ENCODE measurements at places on chromosomes 11 and 22. TPM values are rescaled to one million over a fixed set of nuclear protein-coding genes. Genes with fewer than 3 reads are reported as not detected.

MUC2 gene
- total RNA-seq = not detected

GLYAT gene
- total RNA-seq = not detected

FIBP gene
- 139 TPM for total RNA-seq

DNA sequence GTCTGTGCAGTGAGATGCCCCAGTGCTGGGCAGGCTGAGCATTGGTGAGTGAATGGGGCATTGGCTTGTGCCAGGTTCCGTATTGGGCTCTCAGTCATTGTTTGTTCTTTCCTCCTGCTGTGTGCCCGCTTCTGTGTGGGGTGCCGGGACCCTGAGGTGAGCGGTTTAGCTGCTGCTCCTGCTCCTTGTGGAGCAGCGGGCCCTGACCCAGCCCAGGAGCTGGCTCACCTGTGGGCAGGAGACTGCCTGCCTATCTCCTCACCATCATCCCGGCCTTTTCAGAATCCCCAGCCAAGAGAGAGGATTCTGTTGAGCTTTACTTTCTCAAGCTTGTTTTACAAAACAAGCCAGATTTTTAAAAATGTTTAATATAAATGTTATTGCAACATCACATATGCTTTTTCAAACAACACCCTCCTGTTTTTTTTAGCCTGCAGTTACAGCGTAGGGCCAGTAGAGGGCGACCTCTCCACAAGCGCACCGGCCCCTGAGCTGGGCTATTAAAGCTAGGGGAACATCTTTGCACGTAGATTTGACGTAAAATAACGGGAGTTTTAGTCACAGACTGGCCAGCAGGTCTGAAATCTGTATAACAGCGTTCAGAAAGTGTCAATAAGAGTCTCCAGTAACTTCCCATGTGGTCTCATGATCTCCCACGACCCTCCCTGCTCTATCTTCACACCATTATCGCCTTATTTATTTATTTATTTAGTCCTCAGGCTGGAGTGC lies 25.1 kb upstream of the RELT start:
- peak; percentile 93 for DNase-seq

GRCh38 chr22:45434981-45435380 lies 21.5 kb downstream of the RIBC2 start:
- no peak for DNase-seq

- DNase-seq = peak; percentile 71
Measured at GRCh38 chr11:72041364-72042063, 38.8 kb downstream of the NUMA1 start.

Data from H7 (cell line).